ENCODE measurements at places on chromosomes 5 and 9.

DNA sequence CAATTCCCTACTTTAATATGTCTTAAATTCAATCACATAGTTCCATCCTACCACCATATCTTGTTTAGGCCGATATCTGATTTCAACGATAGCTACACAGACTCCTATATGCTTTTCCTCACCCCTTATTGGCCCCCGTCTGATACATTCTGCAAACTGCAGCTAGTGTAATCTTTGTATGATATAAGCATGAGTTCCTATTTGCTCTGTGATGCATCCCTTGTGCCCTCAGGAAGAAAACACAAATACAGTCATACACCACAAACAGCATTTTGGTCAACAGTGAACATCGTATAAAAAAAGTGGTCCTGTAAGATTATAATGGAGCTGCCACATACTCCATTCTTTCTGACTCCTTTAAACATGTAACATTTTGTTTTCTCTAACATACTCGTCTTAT is 837.8 kb upstream of the CDH6 start:
- no peak for DNase-seq

DNA sequence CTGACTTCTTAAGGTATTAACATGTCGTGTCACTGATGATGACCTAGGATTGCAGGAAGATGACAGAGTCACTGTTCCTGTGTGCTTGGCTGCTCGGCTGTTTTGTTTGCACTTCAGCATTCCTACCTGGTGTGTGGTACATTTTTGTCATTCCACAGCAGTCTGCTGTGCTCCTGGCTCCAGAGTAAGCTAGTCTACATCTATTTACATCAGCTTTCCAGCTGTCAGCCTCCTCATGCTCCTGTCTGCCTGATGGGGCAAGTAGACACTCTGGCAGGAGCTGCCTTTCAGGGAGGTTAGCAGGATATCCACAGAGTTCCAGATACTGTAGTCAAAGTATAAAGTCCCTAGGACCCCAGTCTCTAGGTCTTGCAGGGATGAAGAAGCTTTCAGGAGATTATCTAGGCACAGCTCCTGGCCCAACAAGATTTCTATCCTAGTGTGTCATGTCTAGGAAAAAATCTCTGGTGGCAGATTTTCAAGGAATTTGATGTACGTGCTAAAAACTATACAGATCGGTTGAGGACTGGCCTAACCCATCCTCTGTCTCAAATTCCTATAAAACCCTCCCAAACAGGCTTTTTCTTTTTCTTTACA is 28.4 kb downstream of the RUSC2 start:
- DNase-seq: no peak

DNA sequence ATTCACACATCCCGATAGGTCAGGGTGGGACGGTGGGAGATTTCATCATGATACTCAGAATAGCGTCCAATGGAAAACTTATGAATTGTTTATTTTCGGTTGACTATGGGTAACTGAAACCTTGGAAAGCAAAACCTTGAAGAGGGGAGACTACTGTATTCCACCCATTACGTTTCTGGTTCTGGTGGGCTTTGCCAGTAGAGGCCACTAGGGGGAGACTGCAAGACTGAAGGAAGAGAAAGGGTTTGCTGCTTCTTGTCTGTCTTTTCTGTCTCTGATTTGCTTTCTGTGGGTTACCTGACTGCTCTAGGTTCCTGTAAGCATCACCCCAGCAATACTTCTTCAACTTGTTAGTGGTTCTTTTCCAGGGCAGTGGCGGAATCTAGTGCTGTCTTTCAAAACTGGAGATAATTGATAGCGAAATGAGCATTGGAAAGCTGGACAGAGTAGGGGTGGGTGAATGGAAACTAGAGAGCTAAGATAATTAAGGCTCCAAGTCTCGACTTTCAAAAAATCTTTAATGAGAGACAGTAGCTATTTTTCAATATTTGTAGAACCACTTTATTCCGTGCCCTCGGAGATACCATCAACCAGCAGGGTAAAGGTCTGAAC is 27.0 kb downstream of the GRIN3A start:
- no peak for DNase-seq

- no peak for DNase-seq
These were observed 2.6 kb downstream of the CCDC180 start for GRCh38 chr9:97310023-97310422.

- DNase-seq: no peak
These were observed 48.8 kb downstream of the PAPPA start for GRCh38 chr9:116202219-116202912.

Data from NCI-H1930 (cell line).